ENCODE measurements at places on chromosomes 7 and 10. TPM values are rescaled to one million over a fixed set of nuclear protein-coding genes. Genes with fewer than 3 reads are reported as not detected.

- DNase-seq = no peak
These were observed 84.7 kb downstream of the CCNY start for GRCh38 chr10:35420827-35421552.

DNA sequence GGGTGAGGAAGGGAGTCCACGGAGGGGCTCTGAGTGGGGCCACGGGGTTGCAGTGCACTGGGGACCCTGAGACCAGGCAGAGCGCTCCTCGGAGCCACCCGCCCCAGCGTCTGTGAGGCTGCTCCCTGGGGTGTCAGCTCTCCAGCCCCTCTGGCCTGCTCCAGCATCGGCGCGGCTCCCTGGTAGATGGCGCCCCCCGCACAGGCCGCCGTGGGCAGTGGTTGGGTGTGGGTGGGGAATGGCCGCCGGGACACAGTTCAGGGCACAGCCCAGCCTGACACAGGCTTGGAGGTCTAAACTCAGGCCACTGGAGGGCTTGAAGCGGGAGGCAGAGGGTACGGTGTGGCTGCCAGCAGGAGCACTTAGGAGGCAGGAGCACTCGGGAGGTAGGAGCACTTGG, 222.6 kb upstream of the PPP2R2D start:
- no peak for DNase-seq

- peak; percentile 78 for DNase-seq
These were observed 44.0 kb downstream of the COL13A1 start for GRCh38 chr10:69845574-69846292.

UPF2 gene
- 16.8 TPM for total RNA-seq

DNA sequence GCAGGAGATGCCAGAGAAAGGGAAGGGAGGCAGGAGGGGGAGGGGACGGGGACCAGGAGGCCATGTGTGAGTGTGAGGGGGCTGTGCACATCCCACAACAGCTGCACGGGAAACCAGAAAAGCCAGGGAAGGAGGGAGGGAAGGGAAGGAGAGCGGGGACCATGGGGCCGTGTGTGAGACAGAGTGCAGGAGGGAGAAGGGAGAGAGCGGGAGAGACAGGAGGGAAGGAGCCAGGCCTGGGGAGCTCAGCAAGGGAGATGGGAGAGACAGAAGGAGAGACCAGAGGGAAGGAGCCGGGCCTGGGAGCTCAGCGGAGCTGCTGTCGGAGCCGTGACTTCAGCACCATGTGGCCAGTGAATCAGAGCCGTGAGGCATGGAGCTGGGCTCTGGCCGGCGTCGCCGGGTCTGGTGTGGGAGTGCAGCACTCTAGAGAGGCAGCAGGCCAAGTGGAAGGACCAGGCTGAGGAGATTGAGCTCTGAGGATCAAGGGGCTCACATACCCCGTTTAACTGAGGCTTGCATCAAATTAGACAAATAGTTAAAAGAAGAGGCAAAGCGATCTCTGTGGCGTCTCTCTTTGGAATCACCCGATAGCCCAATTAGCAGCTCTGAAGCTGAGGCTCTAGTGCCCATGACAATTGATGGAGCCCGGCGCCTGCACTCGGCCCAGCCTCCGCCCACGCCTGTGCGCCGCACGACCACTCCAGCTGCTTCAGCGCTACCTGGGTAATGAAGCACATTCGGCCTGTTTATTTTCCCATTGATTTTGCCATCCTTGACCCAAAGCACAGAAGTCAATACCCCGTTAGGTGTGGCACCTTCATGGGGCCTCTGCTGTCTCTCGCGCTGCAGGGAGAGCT, 150.4 kb downstream of the MAD1L1 start:
- DNase-seq = peak; percentile 38

DNA sequence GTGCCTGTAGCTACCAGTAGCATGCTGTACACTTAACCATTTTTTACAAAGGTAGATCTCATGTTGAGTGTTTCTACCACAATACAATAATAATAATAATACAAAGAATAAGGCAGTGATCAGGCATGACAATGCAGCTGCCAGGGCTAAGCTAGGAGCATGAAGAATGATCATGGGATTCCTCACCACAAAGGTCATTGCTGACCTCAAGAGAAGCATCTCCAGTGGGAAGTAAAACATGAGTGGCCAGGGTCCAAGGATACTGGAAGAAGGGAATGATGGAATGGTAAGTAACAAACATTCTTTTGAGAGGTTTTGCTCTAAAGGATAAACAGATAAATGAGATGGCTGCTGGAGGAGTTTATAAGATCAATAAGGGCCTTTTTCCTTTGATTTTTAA, 591.1 kb downstream of the TNS3 start:
- DNase-seq = no peak

DNA sequence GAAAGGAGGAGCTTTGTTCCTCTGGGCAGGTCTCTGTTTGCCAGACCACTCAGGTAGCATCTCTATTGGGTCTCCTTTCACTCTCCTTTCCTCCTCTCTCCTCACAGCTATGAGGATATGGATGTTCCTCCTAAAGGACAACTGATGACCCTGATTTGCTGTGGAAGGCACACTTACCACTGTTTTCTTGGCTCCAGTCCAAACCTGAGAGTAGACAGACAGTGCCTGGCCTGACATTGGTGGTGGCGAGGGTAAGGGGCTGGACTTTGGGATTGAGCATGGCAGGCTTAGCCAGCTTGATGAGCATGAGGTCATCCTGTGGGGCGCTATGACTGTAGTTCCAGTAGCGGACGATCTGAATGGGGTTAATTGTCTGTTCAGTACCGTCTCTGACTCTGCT, 3.6 kb downstream of the PRSS37 start:
- DNase-seq = no peak

GRCh38 chr10:53886325-53887300, 914.4 kb downstream of the PCDH15 start:
- no peak for DNase-seq

- no peak for DNase-seq
These were observed at the start of gene ADCK2 for GRCh38 chr7:140672382-140673062. Gene ADCK2 (plus strand): TSS chr7:140672945. CDS start chr7:140673331, 386 bp downstream.

DNA sequence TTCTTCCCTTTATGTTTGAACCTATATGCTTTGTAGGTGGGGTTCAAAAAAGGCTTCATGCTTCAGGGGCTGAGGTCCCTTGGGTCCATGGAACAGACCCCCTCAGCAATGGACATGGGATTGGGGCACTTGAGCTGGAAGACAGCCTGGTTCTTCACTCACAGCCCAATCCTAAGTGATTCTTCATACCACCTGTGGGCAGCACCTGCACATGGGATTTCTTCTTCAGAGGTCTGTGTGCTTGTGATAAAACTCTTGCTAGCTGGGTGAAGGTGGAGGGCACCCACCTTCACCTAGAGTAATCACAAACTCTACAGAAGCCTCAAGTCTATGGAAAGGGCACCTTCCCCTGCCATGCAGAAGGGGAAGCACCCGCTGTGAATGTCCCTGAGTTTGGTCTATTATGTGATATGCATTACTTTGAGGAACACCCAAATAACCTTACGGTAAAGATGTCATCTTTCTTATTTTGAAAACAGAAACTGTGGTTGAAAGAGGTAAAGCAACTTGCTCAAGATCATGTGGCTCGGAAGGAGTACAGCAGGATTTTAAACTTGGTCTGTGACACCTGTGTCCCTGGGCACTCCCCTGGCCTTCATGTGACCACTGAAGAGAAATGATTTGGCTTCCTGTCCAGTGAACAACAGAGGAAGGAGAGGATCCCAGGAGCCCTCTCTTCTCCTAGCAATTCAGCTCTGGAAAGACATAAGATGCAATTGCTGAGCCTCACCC, 469.5 kb upstream of the ZMIZ1 start:
- no peak for DNase-seq

GRCh38 chr7:44177570-44178131, 11.6 kb downstream of the GCK start:
- peak; percentile 84 for DNase-seq

DNA sequence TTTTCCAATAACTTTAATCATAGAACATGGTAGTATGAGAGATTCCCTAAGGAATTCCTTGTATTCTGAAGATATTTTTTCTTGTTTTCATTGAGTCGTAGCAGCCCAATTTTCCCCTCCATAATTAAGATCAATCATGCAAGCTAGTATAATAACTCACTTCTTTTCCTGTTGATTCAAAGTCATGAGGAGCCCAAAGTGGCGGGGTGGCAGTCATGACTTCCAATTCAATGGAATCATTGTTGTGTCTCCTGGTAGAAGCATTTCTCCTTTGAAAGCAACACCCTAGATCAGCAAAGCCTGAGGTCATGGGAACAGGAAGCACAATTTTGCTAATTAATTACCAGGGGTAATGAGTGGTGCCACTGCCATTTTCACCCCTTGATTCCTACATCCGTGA, 77.6 kb upstream of the MAGI2 start:
- no peak for DNase-seq

DNA sequence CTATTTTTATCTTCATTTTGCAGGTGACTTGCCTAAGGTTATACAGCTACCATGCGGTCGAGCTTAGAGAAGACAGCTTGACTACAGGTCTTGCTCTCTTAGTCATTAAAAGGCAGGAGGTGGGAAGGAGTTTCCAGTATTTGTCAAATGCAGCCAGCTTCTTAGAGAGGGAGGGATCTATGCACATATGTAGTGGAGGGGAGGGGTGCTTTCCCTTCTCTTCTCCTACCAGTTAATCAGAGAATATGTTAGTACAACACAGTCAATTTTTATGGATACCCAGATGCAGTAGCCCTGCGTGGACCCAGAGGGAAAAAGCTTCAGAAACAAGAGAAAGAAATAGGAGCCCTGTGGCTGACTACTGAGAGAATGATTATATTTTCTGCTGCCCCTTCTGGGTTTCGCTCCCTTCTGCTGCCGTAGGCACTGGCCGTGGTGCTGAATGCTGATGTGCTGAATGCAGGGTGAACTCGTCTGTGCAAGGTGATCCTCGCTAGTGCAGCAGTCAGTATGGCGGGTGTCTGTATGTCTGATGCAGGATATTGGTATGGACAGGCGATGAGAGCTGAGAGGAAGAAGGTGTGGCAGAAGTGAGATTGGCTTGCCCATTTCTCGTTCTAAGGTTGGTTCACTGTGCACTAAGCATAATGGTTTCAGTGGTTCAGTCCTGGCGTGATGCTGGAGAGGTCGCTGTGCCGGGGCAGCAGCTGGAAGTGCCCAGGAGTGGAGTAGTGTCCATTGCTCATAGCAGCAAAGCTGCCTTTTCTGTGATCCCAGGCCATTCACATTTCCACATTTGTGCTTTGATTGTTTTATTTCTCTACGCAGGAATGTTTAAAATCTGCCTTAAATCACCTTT, 189.2 kb upstream of the PODXL start:
- DNase-seq = peak; percentile 30

MICU1 gene
- 85.2 TPM for total RNA-seq

DNA sequence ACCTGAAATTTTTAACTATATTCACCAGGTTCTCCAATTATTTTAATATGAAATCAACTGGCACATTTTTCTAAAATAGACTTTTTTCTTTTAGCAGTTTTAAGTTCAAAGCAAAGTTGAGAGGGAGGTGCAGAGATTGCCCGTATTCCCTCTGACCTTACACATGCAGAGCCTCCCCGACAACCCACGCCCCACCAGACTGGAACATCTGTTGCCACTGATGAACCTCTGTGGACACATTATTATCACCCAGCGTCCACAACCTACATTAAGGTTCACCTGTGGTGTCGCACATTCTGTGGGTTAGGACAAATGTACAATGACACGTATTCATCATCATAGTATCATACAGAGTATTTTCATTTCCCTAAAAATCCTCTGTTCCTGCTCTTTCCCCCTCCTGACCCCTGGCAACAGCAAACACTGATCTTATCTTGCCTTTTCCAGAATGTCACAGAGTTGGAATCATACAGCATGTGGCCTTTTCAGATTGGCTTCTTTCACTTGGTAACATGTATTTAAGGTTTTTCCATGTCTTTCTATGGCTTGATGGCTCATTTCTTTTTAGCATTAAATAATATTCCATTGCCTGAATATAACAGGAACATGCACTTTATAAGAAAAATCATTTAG, 37.1 kb downstream of the COBL start:
- DNase-seq = no peak

DNA sequence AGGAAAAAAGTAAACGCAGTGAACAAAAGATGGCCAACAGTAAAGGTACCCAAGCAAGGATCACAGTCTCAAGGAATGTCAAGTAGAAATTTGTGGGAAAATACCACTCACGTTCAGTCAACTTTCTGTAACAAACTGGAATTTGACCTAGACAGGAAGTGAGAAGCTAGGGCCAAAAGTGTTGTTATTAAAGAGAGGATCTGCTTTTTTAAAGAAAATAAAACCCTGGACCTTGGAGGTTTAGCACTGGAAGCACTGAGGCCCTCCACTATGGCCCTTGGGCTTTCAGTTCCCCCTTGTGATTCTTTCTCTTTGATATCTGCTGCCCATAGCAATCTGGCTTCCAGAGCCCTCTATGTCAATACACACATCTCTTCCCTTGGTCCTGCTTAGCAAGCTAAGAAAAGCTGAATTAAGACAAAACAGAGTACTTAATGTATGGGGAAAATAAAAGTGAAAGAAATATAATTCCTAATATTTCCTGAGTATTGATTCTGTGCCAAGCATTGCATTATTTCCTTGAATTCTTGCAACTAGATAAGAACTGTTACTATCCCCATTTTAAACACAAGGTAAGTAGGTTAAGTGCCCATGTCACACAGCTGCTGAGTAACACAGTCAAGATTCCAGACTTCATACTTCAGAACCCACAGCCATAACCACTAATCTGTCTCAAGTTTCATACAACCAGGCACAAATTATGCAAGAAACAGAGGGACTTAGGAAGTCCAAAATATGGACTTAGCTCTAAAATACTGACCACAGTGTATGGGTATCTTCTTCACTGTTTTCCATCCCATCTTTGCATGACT, 2.6 kb upstream of the ZNF438 start:
- peak; percentile 59 for DNase-seq

GRCh38 chr10:9796564-9796963, 1221.1 kb upstream of the CELF2 start:
- DNase-seq = no peak

GRCh38 chr7:4010061-4010605, 672.0 kb upstream of the FOXK1 start:
- no peak for DNase-seq

OR6V1 gene
- not detected for total RNA-seq

GRCh38 chr10:116741391-116742351, 695 bp downstream of the HSPA12A start:
- DNase-seq = no peak

GRCh38 chr7:35533902-35534301, 161.0 kb downstream of the HERPUD2 start:
- no peak for DNase-seq

Data from A172 (cell line).